EH (cell line): ENCODE measurements at places on chromosomes 12 and 14.

DNA sequence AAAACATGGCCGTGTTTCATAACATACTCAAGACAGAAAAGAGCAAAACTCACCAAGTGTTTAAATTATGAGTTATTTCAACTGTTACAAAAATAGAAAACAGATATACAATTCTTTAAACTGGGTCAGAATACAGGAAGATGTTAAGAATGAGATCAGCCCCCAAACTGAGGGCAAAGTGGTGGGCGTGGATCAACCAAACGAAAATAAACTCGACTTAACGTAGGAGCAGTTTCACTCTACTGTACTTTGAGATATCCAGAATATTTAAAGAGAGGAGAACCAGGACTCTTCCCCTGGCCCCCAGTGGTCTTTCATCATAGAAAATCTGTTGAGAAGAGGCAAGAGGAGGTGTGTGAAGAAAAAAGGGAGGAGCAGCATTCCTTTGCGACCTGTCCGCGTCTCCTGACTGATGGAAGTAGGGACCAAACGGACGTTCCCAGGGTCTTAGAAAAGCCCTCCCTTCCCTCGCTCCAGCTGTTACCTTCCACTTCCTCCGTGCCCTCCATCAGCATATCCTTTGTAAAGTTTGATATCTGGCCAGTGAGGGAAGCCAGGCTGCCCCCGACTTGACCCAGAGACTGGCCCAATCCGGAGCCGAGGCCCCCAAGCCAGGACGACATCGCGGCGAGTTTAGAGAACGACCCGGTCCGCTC is 668 bp downstream of the TRIP11 start:
- DNase-seq, result peak; percentile 77

GRCh38 chr12:835754-836518 is 83.6 kb downstream of the WNK1 start:
- DNase-seq, result no peak

GRCh38 chr14:100782516-100783320 is 43.2 kb upstream of the MEG3 start:
- no peak for DNase-seq

- no peak for DNase-seq
These were observed 9.1 kb downstream of the MTRFR start for GRCh38 chr12:123242116-123242904.

DNA sequence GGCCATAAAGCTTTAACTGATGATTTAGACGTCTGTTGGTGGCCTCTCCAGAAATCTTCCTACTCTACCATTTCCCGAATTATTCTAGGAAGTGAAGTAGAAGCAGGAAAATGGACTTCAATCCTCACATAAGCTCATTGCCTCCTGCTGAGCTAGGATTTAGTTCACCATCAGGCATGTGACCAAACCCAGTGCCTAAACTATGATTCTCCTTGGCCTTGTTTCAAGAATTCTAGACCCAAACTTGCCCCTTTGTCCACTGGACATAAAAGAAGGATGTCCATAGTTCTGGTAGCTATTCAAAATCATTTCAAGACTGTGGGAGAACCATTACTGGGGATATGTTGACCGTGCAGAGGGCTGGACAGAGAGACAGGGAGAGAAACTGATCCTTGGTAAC is 105.8 kb downstream of the C12orf50 start:
- DNase-seq, result no peak

DNA sequence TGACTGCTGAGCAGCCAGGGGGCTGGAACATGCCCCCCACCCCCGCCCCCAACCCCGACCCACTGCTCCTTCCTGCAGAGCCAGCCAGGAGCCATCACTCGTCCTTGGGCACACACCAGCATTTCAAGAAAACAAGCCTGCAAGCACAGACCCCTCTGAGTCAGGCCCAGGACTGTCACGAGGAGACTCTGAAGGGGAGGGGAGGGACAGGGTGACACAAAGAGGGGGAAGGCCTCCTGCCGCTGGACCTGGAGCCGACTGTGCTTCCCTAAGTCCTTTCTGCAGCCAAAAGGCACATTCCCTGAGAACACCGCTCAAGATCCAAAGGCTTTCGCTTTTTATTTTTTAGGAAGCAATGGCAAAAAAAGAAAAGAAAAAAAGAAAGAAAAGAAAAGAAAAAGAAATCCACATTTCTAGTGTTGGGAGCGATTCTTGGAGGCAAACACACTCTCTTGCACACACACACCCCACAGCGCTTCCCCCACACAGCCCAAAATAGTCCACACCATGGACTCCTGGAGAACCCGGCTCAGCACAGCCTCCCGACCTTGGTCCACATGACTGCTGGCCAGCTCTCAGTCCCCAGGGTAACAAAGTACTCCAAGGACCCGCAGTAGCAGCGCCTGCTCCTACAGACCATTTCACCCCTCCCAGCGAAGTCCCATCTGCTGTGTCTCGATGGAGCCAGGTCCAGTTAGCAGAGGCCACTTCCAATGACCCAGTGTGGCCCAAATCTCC is 101.7 kb downstream of the DPF3 start:
- peak; percentile 24 for DNase-seq

DNA sequence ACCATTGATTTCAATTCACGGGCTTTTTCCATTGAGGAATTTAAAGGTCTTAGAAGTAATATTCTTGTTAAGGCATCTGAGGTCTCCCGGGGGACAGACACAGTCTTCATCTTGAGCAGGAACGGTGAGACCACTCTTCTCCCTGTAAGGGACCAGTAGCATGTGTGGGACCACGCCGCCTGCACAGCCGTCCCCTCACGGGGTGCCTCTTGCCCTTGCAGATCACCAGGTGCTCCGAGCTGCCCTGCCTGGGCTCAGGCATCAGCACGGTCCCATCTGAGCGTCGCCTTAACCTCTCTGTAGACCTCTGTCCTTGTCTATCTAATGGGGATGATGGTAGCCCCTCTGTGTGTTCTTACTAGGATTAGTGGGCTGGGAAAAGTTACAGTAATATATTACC is 74.1 kb downstream of the PPP2R5C start:
- DNase-seq, result no peak

- DNase-seq, result no peak
These were observed 4.6 kb upstream of the SYCP3 start for GRCh38 chr12:101743724-101744472.

- DNase-seq, result no peak
These were observed 436.7 kb downstream of the DAD1 start for GRCh38 chr14:22152161-22152870.

DNA sequence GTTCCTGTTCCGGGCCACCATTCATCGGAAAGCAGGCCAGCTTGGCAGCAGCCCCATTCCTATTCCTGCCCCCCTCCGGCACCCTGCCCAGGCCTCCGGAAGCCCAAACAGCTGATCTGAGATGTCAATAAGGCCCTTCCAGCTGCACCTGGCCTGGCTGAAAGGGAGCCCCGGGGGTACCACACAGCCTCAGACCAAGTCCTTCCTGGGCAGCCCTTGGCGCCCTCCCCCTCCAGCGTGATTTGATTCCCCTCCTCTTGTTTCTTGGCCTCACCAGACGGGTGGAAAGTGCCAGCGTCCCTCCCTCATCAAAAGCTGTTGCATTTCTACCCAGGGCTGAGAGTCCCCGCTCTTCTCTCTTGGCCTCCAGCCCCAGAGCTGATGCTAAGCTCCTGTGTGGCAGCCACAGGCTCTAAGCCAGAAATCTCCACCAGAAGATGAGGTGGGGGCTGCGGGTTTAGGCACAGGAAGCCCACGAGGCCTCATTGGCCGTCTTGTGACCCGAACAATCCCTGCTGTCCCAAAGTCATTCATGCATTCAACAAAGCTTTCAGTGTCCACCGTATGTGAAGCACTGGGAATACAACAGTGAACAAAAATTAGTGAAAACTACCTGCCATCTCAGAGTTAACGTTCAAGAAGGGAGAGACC is 215.4 kb downstream of the SLC41A2 start:
- DNase-seq, result no peak

DNA sequence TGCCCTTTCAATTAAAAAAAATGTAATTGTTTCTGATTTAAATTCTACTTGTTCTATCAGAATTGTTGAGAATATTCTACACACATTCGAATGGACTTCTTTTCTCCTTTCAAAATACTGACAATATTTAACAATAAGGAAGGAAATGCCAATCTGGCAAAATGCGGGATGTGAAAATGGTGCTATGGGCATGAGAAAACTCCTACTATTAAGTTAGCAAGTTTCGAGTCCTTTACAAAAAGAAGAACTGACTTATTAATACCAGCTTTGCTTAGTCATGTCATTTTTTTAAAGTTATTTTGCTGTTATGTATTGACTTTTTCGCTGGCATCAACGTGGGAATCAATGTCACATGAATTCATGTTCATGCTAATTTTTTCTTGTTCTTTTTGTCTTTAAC is 31.7 kb upstream of the ARL1 start:
- no peak for DNase-seq

DNA sequence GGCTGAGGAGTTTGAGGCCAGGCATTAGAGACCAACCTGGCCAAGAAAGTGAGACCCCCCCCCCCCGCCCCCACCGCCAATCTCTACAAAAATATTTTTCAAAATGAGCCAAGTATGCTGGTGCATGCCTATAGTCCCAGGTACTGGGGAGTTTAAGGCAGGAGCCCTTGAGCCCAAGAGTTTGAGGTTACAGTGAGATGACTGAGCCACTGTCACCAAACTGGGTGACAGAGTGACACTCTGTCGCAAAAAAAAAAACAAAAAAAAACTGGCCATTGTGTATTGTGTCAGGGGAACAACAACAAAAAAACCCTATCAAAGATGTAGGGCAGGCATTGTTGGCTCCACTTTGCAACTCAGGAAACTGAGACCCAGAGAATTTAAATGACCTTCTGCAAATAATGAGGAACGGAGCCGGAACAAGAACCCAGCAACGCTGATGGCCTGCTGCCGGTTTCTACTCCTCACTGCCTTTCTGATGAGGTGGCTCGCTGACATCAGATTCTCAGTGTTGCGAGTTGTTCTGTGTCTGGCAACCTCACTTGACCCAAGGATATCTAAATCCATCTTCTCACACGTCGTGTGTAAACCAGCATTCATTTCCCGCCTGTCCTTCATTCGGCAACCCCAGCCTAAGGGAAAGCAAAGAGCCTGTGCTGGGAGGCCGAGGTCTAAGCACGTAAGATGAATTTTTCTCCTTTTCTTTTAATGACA is 195.2 kb upstream of the CRY1 start:
- no peak for DNase-seq

GRCh38 chr12:105406497-105406896 is 76.0 kb downstream of the C12orf75 start:
- no peak for DNase-seq

- DNase-seq, result peak; percentile 65
These were observed 3.7 kb downstream of the SH2B3 start for GRCh38 chr12:111409403-111409779.

- DNase-seq, result no peak
These were observed 471.2 kb downstream of the DIO2 start for GRCh38 chr14:79740066-79740601.

DNA sequence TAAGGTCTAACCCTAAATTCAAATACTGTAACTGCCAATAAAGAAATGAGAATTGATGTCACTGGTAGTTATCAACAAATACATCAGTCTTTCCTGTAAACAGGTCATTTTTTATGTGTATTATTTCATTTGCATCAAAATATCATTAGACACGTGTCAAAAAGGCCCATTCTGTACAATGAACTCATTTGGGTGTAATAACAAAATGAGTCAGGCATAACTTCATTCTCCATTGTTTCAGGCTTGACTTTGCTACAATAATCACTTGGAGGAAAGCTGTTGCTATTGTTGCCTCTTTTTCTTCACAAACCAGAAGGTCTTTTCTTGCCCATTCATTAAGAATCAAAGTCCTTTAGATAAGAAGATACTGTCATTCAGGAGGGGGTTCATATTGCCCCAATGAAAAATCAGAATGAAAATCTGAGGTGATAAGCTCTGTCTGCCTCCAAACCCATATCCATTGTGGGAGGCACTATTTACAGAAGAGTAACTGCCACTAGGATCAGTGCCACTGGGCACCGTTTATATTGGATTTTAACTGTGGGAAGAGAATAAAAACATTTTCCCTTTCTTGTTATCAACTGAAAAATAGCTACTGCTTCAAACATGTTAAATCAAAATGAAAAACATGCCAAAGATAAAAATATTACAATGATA is 10.1 kb downstream of the ENTPD5 start:
- no peak for DNase-seq

DNA sequence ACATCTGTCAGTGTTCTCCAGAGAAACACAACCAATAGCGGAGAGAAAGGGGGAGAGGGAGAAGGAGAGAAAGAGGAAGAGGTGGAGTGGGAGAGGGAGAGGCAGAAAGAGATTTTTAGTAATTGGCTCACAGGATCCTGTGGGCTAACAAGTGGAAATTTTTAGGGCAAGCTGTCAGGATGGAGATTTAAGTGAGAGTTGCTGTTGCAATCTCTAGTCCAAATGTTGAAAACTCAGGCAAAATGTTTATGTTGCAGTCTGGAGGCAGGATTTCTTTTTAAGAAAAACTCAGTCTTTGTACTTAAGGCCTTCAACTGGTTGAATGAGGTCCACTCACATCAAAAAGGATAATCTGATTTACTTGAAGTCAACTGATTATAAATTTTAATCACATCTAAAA is 12.5 kb upstream of the GLIPR1L2 start:
- DNase-seq, result no peak

- DNase-seq, result no peak
These were observed 47.3 kb upstream of the MED13L start for GRCh38 chr12:116324654-116325335.

DNA sequence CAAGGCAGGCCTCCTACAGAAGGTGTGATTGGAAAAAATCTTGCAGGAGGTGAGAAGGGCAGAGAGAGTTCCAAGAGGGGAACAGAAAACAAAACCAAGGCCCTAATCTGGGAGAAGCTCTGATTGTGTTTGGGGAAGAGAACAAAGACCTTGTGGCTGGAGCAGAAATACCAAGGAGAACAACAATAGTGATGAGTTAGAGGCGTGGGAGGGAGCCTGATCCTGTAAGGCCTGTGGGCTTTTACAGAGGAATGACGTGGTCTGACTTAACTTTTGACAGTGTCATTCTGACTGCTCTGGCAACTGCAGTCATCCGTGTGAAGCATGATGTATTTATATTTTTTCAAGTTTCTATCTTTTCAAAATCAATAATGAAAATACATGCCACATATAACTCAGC is 200.6 kb downstream of the ANO4 start:
- DNase-seq, result peak; percentile 36

GRCh38 chr12:57829025-57829777 is 10.7 kb upstream of the AVIL start:
- no peak for DNase-seq

DNA sequence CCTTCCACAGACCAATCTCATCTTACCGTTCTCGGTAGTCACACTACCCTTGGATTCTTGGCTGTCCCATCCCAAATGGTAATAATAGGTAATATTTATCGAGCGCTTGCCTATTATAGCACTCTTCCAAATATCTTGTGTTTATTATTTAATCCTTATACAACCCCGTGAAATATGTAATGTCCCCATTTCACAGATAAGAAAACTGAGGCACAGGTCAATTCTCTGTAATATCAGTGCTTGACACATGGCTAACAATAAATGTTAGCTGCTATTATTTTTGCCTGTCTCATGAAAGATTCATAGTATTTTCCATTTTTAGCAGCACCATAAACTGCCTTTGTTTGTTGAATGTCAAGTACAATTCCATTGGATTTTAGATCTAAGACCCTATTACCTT is 4.5 kb downstream of the TMX1 start:
- no peak for DNase-seq

- DNase-seq, result no peak
These were observed 25.0 kb downstream of the PDZRN4 start for GRCh38 chr12:41213107-41213506.
